ENCODE measurements at places on chromosomes 1 and 21.

- DNase-seq, result no peak
Measured at GRCh38 chr1:17791480-17791879, 36.3 kb downstream of the ACTL8 start.

- no peak for DNase-seq
Measured at GRCh38 chr1:48772211-48772610, 4.5 kb downstream of the BEND5 start.

DNA sequence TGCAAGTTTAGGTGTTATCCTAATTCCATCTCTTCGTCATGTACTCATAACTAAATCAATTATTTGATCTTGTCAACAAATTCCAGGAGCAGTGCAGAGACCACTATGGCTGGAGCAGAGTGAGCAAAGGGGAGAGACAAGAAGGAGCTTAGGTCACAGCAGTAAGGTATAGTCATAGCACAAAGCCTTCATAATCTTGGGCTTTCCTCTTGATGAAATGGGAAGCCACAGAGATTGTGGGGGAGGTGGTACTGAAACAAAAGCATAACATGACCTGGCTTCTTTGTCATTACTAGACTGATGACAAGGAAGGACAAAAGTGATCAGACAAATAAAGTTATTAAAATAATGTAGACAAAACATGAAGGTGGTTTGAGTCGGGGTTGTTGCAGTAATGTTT lies 60.1 kb upstream of the PTGS2 start:
- no peak for DNase-seq

- DNase-seq, result no peak
Measured at GRCh38 chr1:36251794-36252481, 27.7 kb downstream of the THRAP3 start.

DNA sequence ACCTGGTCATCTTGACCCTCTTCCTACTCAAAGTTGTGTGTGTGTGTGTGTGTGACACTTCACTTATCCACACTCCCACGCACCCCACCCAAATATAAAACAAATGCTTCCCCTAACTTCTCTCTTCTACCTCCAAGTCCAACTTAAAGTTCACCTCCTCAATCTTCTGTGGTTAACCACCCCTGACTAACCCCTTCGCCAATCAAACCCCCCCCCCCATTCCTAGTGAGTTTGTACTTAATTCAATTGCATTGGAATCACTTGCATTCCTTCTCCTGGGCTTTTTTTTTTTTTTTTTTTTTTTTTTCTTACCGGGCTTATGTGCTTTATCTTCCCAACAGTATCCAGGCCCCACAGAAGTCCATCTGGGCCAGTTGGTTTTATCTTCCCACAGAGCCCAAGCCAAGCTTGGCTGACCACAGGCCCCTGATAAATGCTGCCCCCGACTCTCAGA lies 78.4 kb downstream of the CD58 start:
- no peak for DNase-seq

DNA sequence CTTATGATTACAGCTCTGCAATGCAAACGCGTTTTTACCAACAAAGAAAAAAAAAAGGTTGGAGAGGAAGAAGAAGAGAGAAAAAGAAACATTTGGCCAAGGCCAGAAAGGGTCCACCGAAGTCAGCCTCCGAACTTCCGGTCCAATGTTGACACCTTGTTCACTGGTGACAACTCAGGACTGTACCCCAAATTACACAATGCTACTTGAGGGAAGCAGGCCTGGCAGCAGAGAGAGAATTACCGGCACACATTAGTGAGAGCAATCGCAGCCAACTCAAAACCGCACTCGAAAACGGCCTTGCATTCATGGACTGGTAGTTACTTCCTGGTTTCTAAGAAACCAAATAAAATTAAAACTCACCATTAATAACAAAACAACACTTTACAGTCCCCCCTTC lies 652.5 kb downstream of the KIF26B start:
- DNase-seq, result peak; percentile 63

DNA sequence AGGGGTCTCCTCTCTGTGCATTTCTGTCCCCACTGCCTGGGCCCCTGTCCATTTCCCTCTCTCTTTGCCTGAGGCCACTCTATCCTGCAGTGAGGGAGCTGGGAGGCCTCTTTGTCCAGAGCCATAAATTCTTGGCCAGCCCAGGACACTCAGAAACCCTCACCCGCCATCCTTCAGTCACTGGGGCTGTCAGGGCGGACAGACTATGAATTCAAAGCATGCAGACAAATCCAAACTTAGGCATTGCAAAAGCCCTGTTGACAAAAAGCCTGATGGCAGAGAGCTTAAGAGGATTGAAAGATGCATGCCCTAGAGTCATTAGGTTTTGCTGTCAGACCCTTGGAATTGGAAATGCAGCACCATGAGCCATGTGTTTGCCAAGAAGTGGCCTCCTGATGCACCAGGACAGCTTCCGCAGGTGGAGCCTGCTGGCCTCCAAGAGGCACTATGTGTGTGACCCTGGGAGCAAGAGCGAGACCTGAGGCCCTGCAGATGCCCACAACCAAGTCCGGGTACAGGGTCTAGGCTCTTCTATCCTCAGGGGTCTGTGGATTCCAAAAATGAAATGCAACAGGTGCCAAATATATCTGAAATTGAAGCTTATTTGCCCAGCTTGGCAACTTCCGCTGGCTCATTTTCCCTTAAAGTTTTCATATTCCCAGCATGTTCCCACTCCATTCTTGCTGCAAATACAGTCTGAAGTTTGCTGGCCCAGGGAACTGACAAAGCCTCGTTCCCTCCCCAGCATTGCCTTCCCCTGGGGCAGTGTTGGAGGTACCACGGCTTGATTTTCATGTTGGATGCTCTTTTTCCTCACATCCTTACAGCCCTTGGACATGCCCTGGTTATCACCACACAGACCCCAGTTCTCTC lies 177.9 kb downstream of the PGBD5 start:
- DNase-seq, result no peak

DNA sequence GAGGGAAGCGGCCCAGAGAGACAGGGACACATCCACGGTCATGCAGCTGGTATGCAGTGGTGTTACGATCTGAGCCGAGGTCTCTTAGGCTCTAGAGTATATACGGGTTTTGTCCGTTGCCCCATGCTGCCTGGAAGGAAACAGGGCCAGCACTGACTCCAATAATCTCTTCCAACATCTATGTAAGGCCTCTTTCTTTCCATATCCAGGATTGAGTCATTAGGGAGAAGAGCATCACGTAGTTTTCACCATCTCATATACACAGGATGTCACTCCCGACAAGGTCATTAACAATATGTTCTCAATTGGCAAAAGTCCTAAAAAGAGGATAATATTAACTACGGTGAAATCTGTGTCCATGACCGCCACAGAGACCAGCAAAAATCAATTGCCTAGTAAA lies 4.4 kb downstream of the C8B start:
- DNase-seq, result no peak

GRCh38 chr1:119549719-119550132 lies 42.7 kb downstream of the HSD3B1 start:
- DNase-seq, result peak; percentile 59

DNA sequence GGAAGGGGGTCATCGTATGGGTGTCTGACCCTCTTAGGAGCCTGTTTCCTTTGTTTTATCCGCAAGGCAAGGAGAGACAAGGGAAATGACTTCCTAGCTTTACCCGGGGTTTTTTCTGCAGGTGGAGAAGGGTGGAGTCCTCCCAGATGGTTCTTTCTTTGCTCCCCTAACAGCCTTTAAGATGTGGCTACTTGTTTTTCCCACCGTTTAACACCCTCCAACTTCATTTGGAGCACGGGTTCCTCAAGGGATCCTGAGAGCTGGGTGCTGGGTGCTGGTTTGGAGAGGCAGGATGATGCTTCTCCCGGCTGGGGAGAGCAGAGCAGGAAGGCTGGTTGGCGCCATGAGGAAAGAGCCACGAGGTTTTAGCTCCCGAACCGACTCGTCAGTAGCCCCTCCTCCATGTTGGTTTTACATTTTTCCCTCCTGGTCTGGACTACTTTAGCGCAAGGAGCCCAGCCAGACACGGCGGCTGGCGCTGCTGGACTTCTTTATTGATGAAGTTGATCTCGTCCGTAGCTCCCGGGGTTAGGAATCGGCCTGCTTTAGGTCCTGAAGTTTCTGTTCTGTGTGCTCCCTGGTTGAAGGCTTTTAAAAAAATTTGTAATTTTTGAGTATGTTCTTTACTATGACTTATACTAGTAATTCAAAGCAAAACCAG lies 1.4 kb downstream of the UCK2 start:
- peak; percentile 88 for DNase-seq

GRCh38 chr1:91693557-91693956 lies 192.4 kb downstream of the TGFBR3 start:
- peak; percentile 90 for DNase-seq

DNA sequence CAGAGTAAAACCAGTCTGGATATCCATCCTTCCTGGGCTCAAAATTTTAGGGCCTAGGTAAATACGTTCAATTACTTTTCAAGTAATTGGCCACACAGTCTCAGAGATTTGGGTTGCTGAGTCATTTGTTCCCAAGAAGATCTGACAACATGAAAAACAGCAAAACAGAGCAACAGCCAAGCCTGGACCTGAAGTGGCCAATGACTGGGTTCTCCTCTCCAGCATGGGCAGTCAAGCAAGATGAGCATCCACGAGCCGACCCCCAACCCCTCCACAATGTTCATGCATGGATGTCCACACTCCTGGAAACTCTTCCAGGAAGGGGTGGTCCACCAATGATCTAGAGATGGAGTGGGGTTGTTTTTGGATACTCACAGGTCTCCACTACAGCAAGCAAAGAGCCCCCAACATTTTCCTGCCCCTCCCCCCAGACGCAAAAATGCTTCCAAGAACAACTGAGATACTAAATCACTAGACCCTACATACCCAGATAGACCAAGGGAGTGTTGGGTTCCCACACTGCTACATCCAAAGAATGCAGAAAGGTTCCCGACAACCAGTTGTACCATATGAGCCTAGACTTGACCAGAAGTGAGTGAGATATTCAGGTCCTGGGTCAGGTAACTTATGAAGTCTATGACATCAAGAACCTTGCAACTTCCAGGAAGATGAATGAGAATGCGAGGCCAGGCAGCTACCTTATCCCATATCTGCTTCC lies 73.0 kb downstream of the CD46 start:
- no peak for DNase-seq

DNA sequence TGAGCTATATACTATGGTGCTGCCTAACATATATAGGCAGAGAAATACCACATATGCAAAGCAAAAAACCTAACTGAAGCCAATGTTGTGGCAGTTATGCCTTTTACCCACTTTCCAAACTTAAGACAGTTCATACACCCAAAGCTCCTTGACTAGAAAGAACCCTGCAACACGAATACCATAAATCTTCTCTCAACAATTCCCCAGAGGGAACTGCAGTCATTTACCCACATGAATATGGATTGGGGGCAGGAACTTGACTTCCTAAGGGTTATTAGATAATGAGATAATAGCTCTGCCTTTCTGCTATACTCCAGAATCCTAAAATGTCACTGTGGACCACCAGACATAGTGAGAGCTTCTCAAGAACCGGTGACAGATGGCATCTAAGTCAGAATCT lies 2.9 kb upstream of the ASPM start:
- DNase-seq, result no peak

DNA sequence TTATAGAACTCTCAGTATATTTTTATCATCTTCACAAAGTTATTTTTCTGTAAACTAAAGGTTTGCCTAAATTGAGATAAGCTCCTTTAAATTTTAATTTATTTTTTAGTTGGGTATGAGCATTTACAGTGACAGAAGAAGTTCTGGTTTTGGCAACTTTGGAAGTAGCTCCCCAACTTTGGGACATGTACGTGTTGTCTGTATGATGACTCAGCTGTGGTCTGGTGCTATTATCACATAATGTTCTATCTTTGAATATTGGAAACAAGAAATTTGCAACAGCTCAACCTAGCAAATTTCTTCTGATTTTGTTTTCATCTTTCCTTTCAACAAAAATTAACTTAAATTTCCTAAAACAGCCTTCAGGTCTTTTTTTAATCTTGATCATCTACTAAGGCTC lies 46.6 kb upstream of the C1orf105 start:
- peak; percentile 33 for DNase-seq

DNA sequence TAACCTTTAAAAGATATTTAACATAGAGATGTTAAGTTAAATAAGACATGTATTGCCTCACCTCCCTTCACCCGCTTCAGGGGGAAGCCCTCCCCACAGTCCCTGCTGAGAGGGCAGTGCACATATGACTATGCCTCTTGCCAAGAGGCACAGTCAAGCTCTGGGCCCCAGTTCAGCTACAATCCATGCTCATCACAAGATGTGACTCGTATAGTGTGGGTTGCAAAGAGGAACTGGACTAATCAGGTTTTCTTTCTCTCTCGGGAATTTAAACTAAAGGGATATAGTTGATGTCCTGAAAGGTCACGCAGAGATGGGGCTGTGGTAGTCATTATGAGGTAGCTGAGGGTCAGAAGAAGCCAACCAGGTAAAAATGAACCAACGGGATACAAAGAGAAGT lies 35.6 kb downstream of the LYST start:
- peak; percentile 58 for DNase-seq

DNA sequence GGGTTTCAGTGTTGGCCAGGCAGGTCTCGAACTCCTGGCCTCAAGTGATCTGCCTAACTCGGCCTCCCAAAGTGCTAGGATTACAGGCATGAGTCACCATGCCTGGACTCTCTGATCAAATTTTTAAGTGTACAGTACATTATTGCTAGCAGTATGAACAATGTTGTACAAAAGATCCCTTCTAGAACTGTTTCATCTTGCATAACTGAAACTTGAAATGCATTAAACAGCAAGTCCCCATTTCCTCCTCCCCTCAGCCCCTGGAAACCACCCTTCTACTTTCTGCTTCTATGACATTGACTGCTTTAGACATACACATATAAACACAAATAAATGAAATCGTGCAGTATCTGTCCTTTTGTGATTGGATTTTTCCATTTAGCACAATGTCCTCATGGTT lies 463.4 kb downstream of the PTPRC start:
- no peak for DNase-seq

DNA sequence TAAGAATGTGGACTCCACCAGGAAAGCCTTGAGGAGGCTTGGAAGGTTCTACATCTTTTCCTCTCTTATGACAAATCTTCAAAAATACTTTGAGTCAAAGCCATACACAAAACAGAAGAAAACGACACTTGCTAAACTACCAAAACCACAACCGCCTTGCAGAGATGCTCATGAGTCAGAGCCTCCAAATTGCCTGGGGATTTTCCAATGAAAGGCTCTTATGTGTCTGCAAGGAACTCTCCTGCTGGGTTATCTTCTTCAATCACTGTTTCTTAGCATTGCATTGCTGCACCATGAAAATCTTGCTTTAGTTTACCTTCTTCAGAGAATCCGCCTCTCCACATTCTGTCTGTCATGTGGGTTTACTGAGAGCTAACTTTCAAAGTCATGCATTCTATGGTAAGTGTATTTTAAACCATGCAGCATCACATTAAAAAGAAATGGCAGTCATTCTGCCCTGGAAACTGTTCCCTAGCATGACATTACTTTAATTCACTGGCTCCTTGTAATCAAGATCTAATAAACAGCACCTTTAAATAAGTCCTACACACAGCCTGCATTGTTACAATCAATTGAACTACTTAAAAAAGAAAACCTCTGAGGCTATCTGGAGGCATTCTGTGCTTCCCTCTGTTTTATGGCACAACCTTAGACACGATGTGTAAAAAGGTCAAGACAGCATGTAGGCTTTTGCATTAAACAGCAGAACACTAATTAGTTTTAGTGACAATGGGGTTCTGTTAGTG lies 210.0 kb upstream of the FOXD3 start:
- peak; percentile 79 for DNase-seq

- no peak for DNase-seq
Measured at GRCh38 chr1:53319296-53320101, 8.4 kb downstream of the LRP8 start.

GRCh38 chr1:160836561-160836960 lies 26.1 kb downstream of the CD244 start:
- DNase-seq, result no peak
